NCI-H1105 (cell line): ENCODE measurements at places on chromosomes 13 and 19.
A peak's percentile ranks its signal among the peaks of the same experiment; 100 is the strongest.

GRCh38 chr19:37899966-37900365, 6.4 kb downstream of the WDR87 start:
- no peak for DNase-seq

- DNase-seq: no peak
These were observed 30.4 kb downstream of the RB1 start for GRCh38 chr13:48333976-48334375.

- DNase-seq: peak; percentile 14
These were observed 6.8 kb upstream of the DGKH start for GRCh38 chr13:42041684-42042035.

- no peak for DNase-seq
These were observed 221.5 kb downstream of the RGCC start for GRCh38 chr13:41678848-41679247.

DNA sequence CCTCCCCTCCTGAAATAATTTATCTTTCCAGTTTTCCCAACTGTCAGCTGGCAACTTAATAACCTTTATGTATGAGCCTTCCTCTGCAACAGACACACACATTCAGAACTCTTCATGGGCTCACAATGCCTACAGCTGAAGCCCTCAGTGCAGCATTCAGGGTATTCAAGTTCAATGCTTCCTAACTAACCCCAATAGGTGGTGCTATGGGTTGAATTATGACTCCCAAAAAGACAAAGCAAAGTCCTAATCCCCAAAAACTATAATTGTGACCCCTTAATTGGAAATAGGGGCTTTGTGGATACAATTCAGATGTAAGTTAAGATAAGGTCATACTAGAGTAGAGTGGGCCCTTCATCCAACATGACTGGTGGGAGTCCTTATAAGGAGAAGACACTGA, 202.2 kb downstream of the SUCLA2 start:
- no peak for DNase-seq
